SJCRH30 (cell line): ENCODE measurements at places on chromosomes 16 and 17. TPM values are rescaled to one million over a fixed set of nuclear protein-coding genes. Genes with fewer than 3 reads are reported as not detected.

GRCh38 chr17:35747540-35748017 is 5.5 kb downstream of the GAS2L2 start:
- H3K4me1 ChIP-seq = no peaks in the 10 kb centered on the region
- peak; percentile 74 for DNase-seq
- H3K36me3 ChIP-seq = no peaks in the 10 kb centered on the region
- no peak overlapping the region for H3K4me3 ChIP-seq
- peaks cover 45% of the 10 kb centered on the region for H3K27me3 ChIP-seq

DNA sequence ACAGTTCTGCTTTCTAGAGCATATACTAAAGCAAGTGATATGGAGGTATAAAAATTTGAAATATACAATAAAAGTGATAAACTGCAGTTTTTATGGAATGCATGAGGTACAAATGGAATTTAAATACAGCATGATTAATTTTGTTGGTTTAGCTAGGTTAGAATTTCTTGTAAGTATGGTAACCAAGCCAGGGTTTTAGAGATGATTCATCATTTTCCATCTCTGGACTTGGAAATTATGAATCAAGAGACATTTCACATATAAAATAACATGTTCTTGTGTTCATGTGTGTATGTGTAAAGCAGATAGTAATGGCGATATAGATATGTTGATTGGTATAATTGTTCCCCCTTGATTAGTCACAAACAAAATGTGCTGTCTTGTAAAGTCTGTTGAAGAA is 1219.8 kb downstream of the CDH8 start:
- H3K27ac ChIP-seq = no peak overlapping the region
- H3K4me1 ChIP-seq = no peaks in the 10 kb centered on the region
- H3K4me3 ChIP-seq = no peak overlapping the region
- no peaks in the 10 kb centered on the region for H3K36me3 ChIP-seq
- H3K27me3 ChIP-seq = no peaks in the 10 kb centered on the region

DNA sequence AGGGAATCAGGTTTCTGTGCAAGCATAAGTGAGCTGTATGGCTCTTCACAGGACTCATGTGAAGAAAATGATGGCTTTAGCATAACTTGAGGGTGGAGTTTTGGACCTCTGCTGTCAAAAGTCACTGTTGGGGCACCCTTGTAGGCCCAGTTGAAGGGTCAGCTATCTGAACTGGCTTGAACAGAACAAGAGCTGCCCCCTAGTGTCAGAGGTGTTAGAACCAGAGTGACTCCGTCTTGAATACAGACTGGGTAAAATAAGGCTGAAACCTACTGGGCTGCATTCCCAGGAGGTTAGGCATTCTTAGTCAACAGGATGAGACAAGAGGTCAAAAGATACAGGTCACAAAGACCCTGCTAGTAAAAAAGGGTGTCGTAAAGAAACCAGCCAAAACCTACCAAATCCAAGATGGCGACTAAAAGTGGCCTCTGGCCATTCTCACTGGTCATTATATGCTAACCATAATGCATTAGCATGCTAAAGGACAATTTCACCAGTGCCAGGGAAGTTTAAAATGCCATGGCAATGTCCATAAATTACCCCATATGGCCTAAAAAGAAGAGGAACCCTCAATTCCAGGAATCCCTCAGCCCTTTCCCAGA is 484.0 kb upstream of the ERCC4 start:
- H3K4me3 ChIP-seq = no peak overlapping the region
- no peaks in the 10 kb centered on the region for H3K27me3 ChIP-seq
- DNase-seq = no peak
- H3K36me3 ChIP-seq = no peaks in the 10 kb centered on the region
- H3K27ac ChIP-seq = no peak overlapping the region

DNA sequence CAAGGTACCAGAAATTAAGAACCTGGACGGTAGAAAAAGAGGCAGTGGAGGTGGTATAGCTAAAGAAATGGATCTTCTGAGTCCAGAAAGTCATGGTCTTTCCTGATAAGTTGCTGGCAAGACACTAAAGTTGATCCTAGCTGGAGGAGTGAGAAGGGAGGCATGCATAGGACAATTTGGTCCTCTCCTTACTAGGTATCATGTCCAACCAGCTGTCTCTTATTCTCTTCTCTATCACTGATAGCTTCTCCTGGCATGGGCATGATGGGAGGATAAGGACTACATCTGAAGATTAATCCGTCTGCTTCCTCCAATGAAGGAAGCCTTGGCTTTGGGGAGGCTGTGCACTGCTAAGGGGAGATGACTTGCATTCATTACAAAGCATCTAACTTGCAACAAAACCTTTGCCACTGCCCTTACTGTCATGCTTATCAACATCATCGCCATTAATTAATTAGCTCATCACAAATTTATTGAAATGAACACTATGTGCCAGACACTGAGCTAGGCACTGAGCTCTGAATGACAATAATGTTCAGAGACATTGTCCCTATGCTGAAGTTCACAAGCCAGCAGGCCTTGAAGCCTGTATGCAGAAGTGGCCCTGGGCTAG is 3.1 kb upstream of the FAM117A start:
- H3K27me3 ChIP-seq = no peaks in the 10 kb centered on the region
- no peak for DNase-seq
- no peak overlapping the region for H3K4me3 ChIP-seq
- H3K27ac ChIP-seq = no peak overlapping the region
- no peaks in the 10 kb centered on the region for H3K4me1 ChIP-seq

- no peaks in the 10 kb centered on the region for H3K27me3 ChIP-seq
- H3K36me3 ChIP-seq = no peaks in the 10 kb centered on the region
- DNase-seq = no peak
- no peak overlapping the region for H3K4me3 ChIP-seq
These were observed 323 bp upstream of the KRTAP9-9 start for GRCh38 chr17:41254861-41255260.

GRCh38 chr16:89313583-89313982 is 96.1 kb downstream of the ZNF778 start:
- H3K4me1 ChIP-seq = no peaks in the 10 kb centered on the region; the same call in 1 of the 2 replicates
- H3K36me3 ChIP-seq = peaks cover 51% of the 10 kb centered on the region
- no peak for DNase-seq
- no peak overlapping the region for H3K4me3 ChIP-seq
- H3K27me3 ChIP-seq = no peaks in the 10 kb centered on the region

GRCh38 chr17:18960803-18961511 is 9.0 kb downstream of the SLC5A10 start:
- no peaks in the 10 kb centered on the region for H3K36me3 ChIP-seq
- peaks cover 4% of the 10 kb centered on the region; the same call in 1 of the 2 replicates for H3K27me3 ChIP-seq
- peak; percentile 89 for DNase-seq

- H3K27me3 ChIP-seq = no peaks in the 10 kb centered on the region
- peak; percentile 95 for DNase-seq
- H3K4me1 ChIP-seq = no peaks in the 10 kb centered on the region
- H3K4me3 ChIP-seq = peak overlapping the region; percentile 34
- H3K36me3 ChIP-seq = no peaks in the 10 kb centered on the region
These were observed 20.4 kb upstream of the WDR45B start for GRCh38 chr17:82668631-82669099.

DNA sequence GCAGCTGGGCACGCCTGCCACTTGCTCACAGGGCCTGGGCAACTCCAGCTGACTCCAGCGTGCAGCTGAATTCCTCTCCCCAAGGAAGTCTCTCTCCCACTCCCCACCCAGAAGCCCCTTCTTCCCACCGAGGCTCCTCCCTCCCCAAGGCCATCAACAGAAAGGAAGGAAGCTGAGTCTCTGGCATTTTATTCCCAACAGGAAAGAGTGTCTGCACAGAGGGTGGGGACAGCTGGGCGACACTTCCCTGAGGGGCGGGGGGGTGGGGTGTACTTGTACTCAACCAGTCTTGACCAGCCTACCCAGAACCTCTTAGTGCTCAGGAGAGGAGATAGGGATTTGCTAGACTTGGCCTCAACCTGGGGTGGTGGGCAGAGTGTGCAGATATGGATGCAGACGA is at the start of gene EXOC3L1:
Gene EXOC3L1, minus strand, starts transcription at position 96 of the 400 bp plus-strand sequence. CDS start 460 bp downstream, outside the sequence.
- H3K27me3 ChIP-seq = no peaks in the 10 kb centered on the region
- peak; percentile 54 for DNase-seq
- H3K27ac ChIP-seq = no peak within 1 kb of the TSS
- peaks cover 15% of the 10 kb centered on the region for H3K36me3 ChIP-seq
- H3K4me1 ChIP-seq = peaks cover 16% of the 10 kb centered on the region
- H3K4me3 ChIP-seq = no peak within 1 kb of the TSS

- no peaks in the 10 kb centered on the region for H3K4me1 ChIP-seq
- no peaks in the 10 kb centered on the region for H3K36me3 ChIP-seq
- no peak overlapping the region for H3K27ac ChIP-seq
- no peak overlapping the region for H3K4me3 ChIP-seq
- H3K27me3 ChIP-seq = no peaks in the 10 kb centered on the region
- DNase-seq = no peak
These were observed 30.8 kb downstream of the NLRP1 start for GRCh38 chr17:5553479-5553878.

DNA sequence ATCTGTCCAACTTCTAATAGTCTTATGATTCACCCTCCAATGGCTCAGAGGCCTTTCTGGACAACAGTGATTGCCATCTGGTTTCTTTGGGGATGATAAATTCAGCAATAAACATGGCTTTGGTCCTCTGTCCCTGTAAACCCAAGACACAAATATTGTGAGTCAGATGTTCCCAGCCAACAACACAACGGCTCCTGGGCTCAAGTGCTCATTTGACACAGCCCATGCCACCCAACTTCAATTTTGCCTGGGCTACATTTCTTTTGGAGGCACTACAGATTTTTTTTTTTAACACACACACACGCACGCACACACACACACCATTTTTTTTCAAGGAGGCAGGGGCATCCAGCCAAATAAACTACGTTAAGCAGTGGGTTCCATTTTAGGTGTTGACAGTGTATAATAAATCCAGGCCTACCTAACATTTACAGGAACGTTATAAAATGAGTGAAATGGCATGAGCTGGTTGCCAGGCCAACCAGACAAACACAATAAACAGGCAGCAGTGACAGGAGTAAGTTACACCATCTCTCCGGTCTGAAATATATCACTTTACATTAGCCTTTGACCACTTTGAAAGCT is 939.9 kb upstream of the SOX9 start:
- no peaks in the 10 kb centered on the region for H3K36me3 ChIP-seq
- no peak for DNase-seq
- H3K4me1 ChIP-seq = no peaks in the 10 kb centered on the region
- no peak overlapping the region for H3K4me3 ChIP-seq

DNA sequence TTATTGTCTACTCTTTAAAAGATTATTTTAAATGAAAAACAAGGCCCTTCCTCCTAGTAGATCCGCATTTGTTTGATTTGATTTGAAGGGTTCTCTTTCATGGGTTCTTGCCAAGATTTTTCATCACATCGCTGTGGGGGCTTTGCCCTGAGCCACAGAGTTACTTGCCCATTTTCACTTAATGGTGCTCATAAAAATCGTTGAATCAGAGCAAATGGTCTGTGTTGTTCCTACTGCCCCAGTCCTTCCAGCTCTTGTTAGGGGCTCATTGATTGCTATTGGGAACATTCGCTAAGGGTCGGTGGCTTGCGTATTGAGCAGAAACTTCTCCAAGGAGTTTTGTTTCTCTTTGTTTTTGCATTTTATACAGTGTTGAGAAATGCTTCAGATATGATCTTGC is 1023.4 kb upstream of the CDH8 start:
- no peak overlapping the region for H3K27ac ChIP-seq
- H3K4me3 ChIP-seq = no peak overlapping the region
- no peaks in the 10 kb centered on the region for H3K36me3 ChIP-seq
- no peaks in the 10 kb centered on the region for H3K4me1 ChIP-seq
- no peaks in the 10 kb centered on the region for H3K27me3 ChIP-seq
- DNase-seq = no peak

- peaks cover 16% of the 10 kb centered on the region; the same call in 1 of the 2 replicates for H3K4me1 ChIP-seq
- peak overlapping the region; percentile 42; the same call in 1 of the 2 replicates for H3K27ac ChIP-seq
- no peaks in the 10 kb centered on the region for H3K36me3 ChIP-seq
- peak overlapping the region; percentile 42 for H3K4me3 ChIP-seq
- peak; percentile 53 for DNase-seq
- no peaks in the 10 kb centered on the region for H3K27me3 ChIP-seq
These were observed 66.1 kb upstream of the FOXF1 start for GRCh38 chr16:86444261-86444660.

DNA sequence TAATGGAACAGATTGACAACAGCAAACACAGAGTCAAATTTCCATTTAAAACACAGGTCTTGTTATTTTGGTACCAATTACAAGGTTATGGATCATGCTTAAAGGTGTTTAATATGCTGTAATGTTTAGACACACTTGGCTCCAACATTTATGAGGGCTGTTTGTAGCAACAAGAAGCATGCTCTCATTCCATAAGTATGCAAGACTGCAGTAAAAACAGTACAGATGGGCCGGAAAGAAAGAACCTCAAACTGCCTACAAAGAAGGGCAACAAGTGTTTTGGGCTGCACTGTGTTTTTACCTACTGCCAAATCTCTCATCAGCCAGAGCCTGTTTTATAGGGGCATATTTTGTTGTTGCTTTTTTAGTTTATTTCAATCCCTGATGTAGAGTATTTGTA is 100.5 kb upstream of the HS3ST3A1 start:
- no peak overlapping the region for H3K27ac ChIP-seq
- DNase-seq = no peak
- H3K4me3 ChIP-seq = no peak overlapping the region
- H3K36me3 ChIP-seq = no peaks in the 10 kb centered on the region

- H3K36me3 ChIP-seq = no peaks in the 10 kb centered on the region
- H3K27me3 ChIP-seq = no peaks in the 10 kb centered on the region
- H3K4me1 ChIP-seq = no peaks in the 10 kb centered on the region
- peak; percentile 55 for DNase-seq
- no peak overlapping the region for H3K27ac ChIP-seq
These were observed 10.3 kb downstream of the ZNF18 start for GRCh38 chr17:11986942-11987329.

DNA sequence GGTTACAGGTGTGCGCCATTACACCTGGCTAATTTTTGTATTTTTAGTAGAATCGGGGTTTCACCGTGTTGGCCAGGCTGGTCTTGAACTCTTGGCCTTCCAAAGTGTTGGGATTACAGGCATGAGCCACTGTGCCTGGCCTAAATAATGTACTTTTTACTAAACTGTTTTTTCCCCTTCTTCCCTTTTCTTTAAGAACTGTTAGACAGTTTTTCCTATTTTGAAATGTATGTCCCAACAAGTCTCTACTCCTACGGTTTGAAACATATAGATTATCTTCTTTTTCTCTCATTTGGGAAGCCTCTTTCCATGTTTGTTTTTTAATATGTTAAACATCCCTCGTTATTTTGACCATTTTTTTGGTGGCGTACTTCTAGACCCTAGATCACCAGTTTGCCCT is 9.6 kb downstream of the UTP18 start:
- no peak overlapping the region for H3K27ac ChIP-seq
- H3K27me3 ChIP-seq = no peaks in the 10 kb centered on the region
- H3K36me3 ChIP-seq = peaks cover 47% of the 10 kb centered on the region
- no peak overlapping the region for H3K4me3 ChIP-seq
- no peaks in the 10 kb centered on the region for H3K4me1 ChIP-seq

Gene EVPL
- total RNA-seq = 0.63 and 1.1 TPM in 2 replicates

Gene HOXB8
- total RNA-seq = 0.13 and 0.38 TPM in 2 replicates

Gene OXLD1
- 26.7 and 28.4 TPM in 2 replicates for total RNA-seq

Gene HSD3B7
- 2.6 and 3.4 TPM in 2 replicates for total RNA-seq

Gene RRAD
- total RNA-seq = 0.30 and 0.49 TPM in 2 replicates

Gene MMP25
- total RNA-seq = 0.06 and 0.13 TPM in 2 replicates
